ENCODE measurements at places on chromosomes 12 and 14. TPM values are rescaled to one million over a fixed set of nuclear protein-coding genes. Genes with fewer than 3 reads are reported as not detected.

Gene ASPG
- not detected for total RNA-seq

Gene KRT77
- total RNA-seq: not detected

Gene SERPINA1
- 0.42 TPM for total RNA-seq

Gene CATSPERB
- total RNA-seq: 4.2 TPM

Gene NFATC4
- not detected for total RNA-seq

Gene SIX6
- total RNA-seq: not detected

All from CD8-positive, alpha-beta T cell (primary cell).